ENCODE measurements at places on chromosomes 3 and 15.

- DNase-seq = no peak
Observed at GRCh38 chr3:157092230-157092629, 67.7 kb downstream of the CCNL1 start.

GRCh38 chr3:10336761-10337160 is 15.8 kb upstream of the SEC13 start:
- no peak for DNase-seq

- DNase-seq = no peak
Observed at GRCh38 chr3:52786330-52787215, 8.0 kb upstream of the ITIH3 start.

GRCh38 chr3:15973940-15974339 is 176.2 kb upstream of the ANKRD28 start:
- DNase-seq = no peak

DNA sequence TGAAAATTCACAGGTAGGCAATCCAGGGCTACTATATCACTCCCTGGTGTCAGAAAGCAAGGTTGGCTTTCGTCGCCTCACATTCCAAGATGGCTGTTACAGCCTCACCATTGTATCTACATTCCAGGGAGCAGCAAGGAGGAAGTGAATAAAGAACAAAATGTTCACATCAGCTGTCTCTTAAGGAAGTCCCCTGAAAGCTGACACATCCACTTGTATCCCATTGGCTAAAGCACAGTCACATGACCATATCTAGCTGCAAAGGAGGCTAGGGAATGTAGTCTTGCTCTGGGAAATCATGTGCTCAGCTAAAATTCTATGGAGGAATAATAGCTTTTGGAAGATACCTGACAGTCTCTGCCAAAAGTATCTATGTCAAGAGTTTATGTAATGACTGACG is 12.8 kb upstream of the GATA2 start:
- no peak for DNase-seq

DNA sequence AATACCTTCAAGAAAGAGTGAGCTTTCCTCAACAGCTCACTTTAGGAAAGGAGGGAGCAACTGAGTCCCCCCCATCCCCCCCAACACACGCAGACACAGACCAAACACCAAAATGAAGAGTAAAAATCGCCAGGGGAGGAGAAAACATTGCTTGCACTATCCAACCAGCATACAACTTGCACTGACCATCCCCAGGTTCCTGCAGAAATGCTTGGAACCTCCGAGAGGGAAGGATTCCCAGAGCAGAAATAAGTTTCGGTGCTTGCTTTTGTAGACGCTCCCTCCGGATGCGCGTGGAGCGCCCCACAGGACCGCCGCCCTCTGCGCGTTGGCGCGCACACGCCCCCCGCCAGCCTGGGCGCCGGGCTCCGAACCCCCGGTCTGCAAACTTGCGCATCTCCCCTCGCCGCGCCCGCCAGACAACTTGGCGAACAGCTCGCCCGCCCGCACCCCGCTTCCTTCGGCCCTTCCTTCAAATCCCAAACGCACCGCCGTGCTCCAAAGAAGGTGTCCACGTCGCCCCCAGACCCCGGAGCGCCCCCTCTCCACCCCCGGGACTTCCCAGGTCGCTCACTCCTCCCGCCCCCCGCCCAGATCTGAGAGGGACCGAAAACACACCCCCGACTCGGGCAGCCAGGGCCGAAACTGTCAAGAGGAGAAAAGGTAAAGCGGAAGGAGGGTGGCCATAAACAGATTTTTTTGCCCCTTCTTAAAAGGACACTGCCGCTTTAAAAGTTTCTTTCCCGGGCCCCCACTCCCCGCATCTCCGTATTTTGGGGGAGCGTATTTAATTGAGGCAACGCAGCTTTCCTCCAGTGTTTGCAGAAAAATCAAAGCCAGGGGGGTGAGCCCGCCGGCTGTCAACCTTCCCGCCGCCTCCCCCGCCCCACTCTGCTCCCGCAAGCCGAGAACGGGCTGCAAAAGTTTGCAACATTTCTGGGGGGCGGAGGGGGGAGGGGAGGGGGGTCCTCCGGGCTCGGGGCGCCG is 859 bp downstream of the RORA start:
- no peak for DNase-seq

DNA sequence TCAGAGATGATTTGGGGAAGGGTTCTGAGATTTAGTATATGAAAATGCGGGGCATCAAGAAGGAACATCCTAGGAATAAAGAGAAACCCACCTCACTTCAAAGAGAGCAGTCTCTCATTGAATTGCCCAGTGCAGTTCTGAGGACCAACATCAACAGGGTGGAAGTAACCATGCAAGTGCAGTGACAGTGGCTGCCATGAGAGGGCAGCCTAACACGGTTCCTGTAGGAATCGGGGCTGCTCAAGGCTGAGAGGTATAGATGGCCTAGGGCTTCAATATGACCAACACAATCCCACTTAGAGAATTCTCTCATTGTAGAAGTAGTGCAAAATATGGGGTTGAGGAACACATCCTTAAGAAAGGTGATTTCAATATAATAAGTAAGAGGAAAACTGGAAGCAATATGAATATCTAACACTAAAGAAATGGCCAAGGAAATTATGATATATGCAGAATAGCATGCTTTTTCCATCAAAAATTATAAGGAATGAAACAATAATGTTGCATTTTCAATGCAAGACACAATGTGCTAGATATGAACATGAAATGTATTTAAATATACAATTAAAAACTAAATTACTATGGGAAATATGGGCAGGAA is 51.1 kb upstream of the ARRDC4 start:
- DNase-seq = peak; percentile 67

DNA sequence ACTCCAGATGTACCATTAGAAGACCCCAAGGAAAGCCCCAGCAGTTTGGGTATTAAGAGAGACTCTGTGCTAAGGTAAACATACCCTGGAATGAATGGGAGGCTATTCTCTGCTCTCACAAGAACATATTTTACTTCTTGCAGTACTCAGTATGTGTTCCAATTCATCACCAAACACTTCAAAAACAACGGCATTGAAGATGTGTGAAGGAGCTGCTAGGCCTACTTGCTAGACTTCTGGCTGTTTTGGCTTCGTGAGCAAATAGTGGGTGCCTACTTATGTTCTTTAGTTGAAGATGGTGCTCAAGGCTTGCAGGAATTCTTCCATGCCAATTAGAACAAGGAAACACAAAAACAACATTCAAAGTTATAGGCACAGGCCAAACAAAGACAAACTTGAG is 514.5 kb downstream of the ROBO1 start:
- DNase-seq = no peak

GRCh38 chr3:195297446-195297845 is 26.5 kb upstream of the XXYLT1 start:
- no peak for DNase-seq

GRCh38 chr3:10753964-10754363 is 62.1 kb upstream of the SLC6A11 start:
- peak; percentile 64 for DNase-seq

DNA sequence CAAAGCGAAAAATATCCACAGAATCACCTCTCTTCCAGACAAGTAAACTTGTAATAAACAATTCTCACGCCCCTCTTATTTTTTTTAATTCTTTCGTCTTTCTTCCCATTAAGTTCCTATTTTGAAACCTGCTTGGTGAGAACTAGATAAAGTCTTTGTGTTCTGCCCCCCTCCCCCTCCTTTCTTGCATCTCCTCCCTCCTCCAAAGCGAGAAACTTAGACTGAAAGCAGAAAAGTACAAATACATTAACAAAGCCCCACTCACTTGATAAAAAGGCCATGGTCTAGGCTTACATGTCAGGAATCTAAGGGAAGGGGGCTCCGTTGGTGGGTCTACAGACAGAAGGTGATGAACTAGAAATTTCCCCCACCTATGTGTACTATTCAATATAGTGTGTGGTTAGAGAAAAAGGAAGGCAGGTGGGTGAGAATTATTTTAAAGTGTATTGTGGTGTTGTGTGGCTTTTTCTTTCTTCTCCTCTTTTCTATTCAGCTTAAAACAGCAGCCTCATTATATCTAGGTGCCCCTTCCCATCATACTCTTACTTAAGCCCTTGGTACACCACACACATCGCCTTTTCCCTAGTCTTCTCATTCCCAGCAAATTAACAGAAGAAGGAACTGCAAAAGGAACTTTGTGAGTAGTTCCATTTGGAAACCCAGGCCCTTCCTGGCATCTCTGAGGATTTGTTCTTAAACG is 215.3 kb downstream of the MEIS2 start:
- DNase-seq = no peak

GRCh38 chr3:143283432-143284128 is 164.0 kb downstream of the CHST2 start:
- peak; percentile 11 for DNase-seq

- DNase-seq = no peak
Observed at GRCh38 chr15:56076640-56077039, 83.2 kb upstream of the NEDD4 start.

DNA sequence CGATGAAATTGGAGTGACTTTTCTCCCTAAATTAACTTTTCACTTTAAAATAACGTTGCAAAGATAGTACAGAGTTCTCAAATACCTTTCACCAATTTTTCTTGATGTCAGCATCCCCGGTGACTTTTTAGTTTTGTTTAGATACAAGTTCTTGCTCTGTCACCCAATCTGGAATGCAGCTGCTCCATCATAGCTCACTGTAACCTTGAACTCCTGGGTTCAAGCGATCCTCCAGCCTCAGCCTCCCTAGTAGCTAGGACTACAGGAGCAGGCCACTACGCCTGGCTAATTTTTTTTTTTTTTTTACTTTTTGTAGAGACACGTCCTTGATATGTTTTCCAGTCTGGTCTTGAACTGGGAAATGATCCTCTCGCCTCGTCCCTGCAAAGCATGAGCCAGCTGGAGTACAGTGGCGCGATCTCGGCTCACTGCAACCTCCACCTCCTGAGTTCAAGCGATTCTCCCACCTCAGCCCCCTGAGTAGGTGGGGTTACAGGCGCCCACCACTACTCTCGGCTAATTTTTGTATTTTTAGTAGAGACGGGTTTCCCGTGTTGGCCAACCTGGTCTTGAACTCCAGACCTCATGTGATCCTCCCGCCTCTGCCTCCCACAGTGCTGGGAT is 747 bp downstream of the NSUN3 start:
- no peak for DNase-seq

- DNase-seq = peak; percentile 83
Observed at GRCh38 chr15:77907824-77908751, 169.4 kb downstream of the TBC1D2B start.

DNA sequence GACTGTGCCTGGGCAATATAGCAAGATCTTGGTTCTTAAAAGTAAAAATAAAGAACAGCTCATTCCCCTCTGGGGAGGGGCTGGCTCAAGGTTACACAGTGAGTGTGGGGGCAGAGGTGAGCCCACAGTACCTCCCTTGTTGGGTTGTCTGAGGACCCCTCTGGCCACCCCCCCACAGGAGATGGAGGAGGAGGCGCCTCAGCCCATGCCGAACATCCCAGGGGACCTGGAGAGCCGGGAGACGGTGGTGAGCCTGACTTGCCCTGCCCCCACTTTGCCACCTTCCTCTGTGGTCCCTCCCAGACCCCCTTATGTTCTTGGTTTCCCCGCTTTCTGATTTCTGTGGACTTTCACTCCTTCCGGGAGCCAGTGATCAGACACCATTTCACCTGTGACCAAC is 28.7 kb downstream of the NGRN start:
- DNase-seq = no peak

DNA sequence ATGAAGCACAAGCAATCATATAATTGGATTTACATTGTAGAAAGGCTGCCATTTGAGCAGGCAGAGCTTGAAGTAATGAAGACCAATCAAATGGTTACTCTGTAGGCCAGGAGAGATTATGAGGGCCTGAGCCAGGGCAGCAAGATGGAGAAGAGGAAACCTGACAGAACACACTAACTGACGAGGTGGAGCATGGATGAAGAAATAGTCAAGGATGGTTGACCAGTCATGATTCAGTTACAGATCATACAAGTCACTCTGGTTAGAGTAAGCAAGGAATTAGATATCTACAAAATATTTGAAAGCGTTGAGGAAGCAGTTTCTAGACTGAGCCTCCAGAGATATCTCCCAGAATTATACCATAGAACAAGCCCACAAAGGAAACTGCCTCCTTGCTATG is 101.8 kb upstream of the THSD4 start:
- DNase-seq = no peak

GRCh38 chr15:29451201-29451781 is 181.7 kb upstream of the NSMCE3 start:
- no peak for DNase-seq

- no peak for DNase-seq
Observed at GRCh38 chr3:23807424-23808015, 1.8 kb downstream of the UBE2E1 start.

- no peak for DNase-seq
Observed at GRCh38 chr3:195810455-195810845, 1.3 kb downstream of the MUC4 start.

GRCh38 chr3:149581681-149582370 is 76.0 kb downstream of the WWTR1 start:
- no peak for DNase-seq

GRCh38 chr3:140570602-140571001 is 107.3 kb upstream of the TRIM42 start:
- DNase-seq = no peak

DNA sequence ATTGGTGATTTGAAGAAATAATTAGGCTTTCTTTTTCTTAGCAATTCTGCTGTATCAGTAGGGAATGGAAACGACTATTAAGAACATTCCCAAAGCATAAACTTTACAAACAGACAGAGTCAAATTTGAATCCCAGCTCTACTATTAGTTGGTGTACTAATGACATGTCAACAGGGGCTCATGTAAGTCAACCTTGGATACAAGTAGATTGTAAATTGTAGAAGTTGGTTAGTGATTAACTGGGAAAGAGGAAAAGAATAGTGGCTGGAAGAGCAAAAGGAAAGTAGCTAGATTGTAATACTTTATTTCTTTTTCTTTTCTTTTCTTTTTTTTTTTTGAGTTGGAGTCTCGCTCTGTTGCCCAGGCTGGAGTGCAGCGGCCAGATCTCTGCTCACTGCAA is 38.6 kb upstream of the DPPA4 start:
- DNase-seq = no peak

- DNase-seq = peak; percentile 61
Observed at GRCh38 chr15:91099995-91100813, at the start of gene SV2B. TSS of gene SV2B (plus strand) at chr15:91100257. CDS start at chr15:91226264, 126,007 bp downstream.

DNA sequence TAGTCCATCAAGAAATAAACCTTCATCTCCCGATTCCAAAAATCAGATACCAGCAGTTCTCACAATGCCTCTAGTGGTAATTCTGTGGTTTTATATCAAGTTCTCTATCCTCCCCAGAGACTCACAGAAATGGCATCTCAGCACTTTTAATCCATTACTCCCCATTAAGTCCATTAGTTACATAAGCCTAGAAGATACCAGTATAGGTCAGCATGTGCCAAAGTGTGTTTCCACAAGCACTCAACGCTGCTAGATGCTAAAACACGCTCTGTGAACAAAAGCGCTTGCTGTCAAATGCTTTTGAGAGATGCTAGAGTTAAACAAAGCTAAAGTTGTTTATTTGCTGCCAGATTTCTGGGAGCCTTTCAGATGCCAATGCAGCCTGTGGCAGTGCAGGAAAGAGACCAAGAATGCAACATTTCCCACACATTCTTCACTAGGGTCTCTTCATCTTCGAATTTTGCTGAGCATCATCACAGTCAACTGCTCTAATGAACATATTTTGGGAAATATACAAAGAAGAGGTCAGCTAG is 918.8 kb upstream of the CFAP20DC start:
- DNase-seq = no peak

GRCh38 chr15:86691091-86691663 is 611.5 kb downstream of the AGBL1 start:
- no peak for DNase-seq

- DNase-seq = no peak
Observed at GRCh38 chr15:65659502-65660052, 37.8 kb downstream of the SLC24A1 start.

- no peak for DNase-seq
Observed at GRCh38 chr15:97168704-97169475, 791.6 kb upstream of the ARRDC4 start.
